ENCODE measurements at places on chromosomes 16 and 17.

DNA sequence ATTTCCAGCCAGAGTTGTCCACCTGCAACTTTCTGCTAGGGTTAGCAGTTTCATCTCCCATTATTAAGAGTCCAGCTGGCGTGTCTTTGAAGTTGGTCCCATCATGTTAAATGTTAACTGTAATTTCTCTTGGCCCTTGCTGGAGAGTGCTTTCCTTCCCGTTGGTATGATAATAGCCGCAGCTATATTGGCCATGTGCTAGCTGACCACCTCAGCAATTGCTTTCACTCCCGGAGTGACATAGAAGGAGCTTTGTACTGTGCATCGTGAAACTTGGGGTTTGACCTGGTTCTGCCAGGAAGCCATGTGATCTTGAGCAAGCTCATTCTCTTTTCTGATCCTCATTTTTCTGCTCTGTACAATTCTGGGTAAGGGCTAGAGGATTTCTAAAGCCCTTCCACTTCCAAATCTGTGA lies 81.0 kb upstream of the TBX2 start:
- DNase-seq = no peak

DNA sequence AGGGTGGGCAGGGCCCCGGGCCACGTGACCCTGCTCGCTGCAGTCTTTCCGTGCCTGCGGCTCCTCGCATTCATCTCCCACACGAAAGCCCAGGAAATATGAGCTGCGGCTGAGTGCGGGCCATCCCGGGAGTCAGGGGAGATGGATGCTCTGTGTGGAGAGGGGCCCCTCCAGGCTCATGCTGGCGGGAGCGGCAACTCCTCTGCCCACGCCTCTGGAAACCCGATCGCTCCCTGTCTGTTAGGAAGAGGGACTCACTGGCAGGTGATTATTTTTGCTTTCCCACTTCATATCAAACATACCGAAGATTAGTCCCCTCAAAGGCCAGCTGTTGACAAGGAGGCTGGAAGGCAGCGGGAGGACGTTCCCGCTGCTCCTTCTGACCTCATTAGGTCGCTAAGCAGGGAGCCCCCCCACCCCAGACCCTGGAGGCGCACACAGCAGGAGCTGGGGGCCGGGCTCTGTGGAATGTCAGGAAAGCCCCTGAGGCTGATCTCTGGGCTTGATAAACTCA lies 228.5 kb downstream of the FOXL1 start:
- no peak for DNase-seq

- no peak for DNase-seq
These were observed 34.6 kb downstream of the DCUN1D3 start for GRCh38 chr16:20865420-20866131.

- no peak for DNase-seq
These were observed 14.7 kb downstream of the PHB1 start for GRCh38 chr17:49399995-49400394.
